ENCODE measurements at places on chromosomes 16 and 17.
A peak's percentile ranks its signal among the peaks of the same experiment; 100 is the strongest.

DNA sequence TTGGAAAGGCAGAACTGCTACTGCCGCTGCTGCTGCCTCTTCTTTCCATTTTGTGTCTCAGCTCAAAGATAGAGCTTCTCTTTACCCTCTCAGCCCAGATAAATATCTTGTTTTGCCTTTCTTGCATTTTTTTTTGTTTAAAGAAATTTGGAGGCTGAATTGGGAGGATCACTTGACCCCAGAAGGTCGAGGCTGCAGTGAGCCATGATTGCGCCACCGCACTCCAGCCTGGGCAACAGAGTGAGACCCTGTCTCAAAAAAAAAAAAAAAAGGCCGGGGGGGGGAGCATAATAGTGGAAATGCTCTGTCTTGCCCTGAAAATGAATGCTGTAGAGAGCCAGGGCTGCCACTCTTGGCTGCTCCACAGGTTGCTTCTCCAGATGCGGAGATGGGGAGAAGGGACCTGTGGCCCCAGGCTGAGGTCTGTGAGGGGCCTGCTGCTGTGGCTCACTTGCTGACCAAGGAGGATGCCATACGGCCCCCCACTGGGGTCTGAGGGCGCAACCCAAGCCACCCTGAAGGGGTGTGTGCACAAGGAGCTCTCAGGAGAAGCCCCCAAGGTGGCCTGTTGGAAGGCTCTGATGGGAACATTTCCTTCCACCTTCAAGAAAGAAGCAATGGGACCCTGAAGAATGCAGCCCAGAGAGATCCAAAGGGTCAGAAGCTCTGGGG lies 21.5 kb upstream of the G6PC1 start:
- no peaks in the 10 kb centered on the region for H3K4me1 ChIP-seq
- no peaks in the 10 kb centered on the region for H3K27me3 ChIP-seq
- no peaks in the 10 kb centered on the region for H3K36me3 ChIP-seq
- no peak for DNase-seq
- no peak overlapping the region for H3K4me3 ChIP-seq

DNA sequence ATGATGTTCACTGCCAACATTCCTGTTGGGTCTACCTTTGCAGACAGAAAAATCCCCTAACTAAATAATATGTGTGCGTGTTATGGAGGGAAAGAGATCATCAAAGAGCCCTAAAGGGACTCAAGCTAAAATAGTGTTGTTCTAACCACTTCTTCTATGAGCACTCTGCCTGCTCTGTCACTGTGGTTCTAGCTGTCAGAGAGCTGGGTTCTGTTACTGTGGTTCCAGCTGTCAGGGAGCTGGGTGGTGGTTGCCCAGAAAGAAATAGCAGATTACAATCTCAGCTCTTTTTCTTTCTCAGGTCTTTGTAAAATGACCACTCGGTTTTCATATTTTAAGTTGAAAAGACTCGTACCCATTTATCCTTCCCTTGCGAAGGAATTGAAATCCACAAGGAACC lies 176.3 kb downstream of the HS3ST3A1 start:
- no peaks in the 10 kb centered on the region for H3K27me3 ChIP-seq
- H3K4me3 ChIP-seq, result no peak overlapping the region
- DNase-seq, result no peak
- no peaks in the 10 kb centered on the region for H3K36me3 ChIP-seq
- no peak overlapping the region for H3K27ac ChIP-seq

- H3K27ac ChIP-seq, result no peak overlapping the region
- no peak overlapping the region for H3K4me3 ChIP-seq
- H3K4me1 ChIP-seq, result no peaks in the 10 kb centered on the region
- H3K36me3 ChIP-seq, result no peaks in the 10 kb centered on the region
- no peaks in the 10 kb centered on the region for H3K27me3 ChIP-seq
- DNase-seq, result no peak
Observed at GRCh38 chr16:53417011-53417410, 17.3 kb upstream of the RBL2 start.

DNA sequence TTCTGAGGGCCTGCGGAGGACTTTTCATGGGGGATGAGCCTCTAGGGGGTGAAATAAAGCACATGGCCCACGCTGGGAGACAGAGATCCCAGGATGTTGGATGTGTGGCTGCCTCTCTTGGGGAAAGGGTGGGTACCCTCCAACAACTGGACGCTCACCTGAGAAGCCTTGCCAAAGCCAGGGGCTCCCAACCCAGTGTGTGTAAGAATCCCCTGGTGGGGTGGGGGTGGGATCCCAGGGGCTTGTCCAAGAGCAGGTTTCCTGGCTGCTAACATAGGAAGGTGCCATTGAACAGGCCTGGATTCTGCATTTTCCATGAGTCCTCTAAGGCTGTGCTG lies 587 bp downstream of the SNX20 start:
- no peaks in the 10 kb centered on the region for H3K36me3 ChIP-seq
- H3K27me3 ChIP-seq, result no peaks in the 10 kb centered on the region
- H3K4me1 ChIP-seq, result no peaks in the 10 kb centered on the region
- no peak overlapping the region for H3K4me3 ChIP-seq
- no peak overlapping the region for H3K27ac ChIP-seq
- no peak for DNase-seq

- no peak overlapping the region for H3K4me3 ChIP-seq
- DNase-seq, result no peak
- H3K27me3 ChIP-seq, result no peaks in the 10 kb centered on the region
- H3K27ac ChIP-seq, result no peak overlapping the region
- H3K36me3 ChIP-seq, result no peaks in the 10 kb centered on the region
- peaks cover 3% of the 10 kb centered on the region for H3K4me1 ChIP-seq
Observed at GRCh38 chr17:66514227-66514806, 211.9 kb downstream of the PRKCA start.

DNA sequence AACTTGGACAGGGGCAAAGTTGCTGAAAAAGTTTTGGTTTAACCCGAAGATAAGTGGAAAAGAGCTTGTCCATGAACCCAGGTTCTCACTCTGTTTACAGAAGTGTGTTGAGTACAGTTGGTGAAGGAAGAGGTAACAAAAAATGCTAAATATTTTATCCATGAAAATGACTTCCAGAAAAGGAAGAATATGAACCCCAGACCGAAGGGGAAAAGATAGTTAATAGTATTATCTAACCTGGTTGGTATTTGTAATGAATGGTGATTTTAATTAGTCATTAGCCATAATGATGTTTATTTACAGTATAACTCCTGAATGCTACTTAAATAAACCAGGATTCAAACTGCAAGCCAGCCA lies 574 bp upstream of the TMEM106A start:
- no peak for DNase-seq
- no peaks in the 10 kb centered on the region for H3K36me3 ChIP-seq
- H3K4me1 ChIP-seq, result peaks cover 6% of the 10 kb centered on the region
- H3K27ac ChIP-seq, result no peak overlapping the region
- no peaks in the 10 kb centered on the region for H3K27me3 ChIP-seq

GRCh38 chr16:11088074-11088730 lies 143.8 kb downstream of the CLEC16A start:
- no peak overlapping the region for H3K4me3 ChIP-seq
- H3K36me3 ChIP-seq, result no peaks in the 10 kb centered on the region
- H3K27me3 ChIP-seq, result no peaks in the 10 kb centered on the region

GRCh38 chr17:44831371-44831770 lies 1.3 kb upstream of the GJC1 start:
- H3K4me1 ChIP-seq, result peaks cover 10% of the 10 kb centered on the region
- peaks cover 45% of the 10 kb centered on the region for H3K27me3 ChIP-seq
- H3K27ac ChIP-seq, result no peak overlapping the region
- H3K36me3 ChIP-seq, result no peaks in the 10 kb centered on the region
- no peak for DNase-seq

DNA sequence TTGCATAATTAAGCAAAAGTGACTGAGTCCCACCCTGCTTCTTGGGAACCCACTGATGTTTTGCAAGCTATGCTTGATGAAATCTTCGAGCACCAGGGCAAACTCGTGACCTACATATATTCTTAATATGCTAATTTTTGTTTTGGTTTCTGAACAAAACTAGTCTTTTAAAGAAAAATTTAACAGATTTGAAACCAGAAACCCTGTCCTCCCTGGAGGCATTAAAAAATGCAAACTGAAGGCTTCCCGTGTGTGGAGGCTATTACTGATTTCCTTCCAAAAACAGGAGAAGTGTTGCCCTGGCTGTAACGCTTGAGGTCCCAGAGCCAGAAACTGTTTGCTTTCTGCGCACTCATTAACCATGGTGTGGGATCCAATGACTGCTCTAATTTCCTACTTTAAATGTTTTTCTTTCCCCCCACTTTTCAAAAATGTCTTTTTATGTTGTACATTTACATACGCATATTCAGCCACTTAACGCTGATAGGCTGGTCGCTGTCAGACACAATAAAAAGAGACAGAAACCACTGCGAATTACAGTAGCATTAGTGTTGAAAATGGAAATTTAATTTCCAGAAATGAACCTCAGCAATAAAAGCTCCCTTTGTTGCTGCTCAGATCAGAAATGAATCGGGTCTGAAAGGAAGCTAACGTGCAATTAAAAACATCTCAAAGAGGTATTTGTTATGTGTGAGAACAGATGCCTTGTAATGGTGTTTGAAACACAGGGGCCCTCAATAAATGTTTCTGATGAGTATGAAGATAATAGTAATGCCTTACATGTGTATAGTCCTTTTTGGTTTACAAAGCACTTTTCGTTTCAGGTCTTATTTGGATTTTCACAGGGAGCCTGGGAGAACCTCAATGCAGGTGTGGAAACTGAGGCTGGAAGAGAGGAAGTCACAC lies 39.9 kb upstream of the IRX6 start:
- no peaks in the 10 kb centered on the region for H3K36me3 ChIP-seq
- no peak overlapping the region for H3K4me3 ChIP-seq
- no peaks in the 10 kb centered on the region for H3K27me3 ChIP-seq
- no peak for DNase-seq

- no peak overlapping the region for H3K4me3 ChIP-seq
- peak; percentile 73 for DNase-seq
- H3K36me3 ChIP-seq, result no peaks in the 10 kb centered on the region
- no peaks in the 10 kb centered on the region for H3K4me1 ChIP-seq
- no peak overlapping the region for H3K27ac ChIP-seq
Observed at GRCh38 chr17:1197781-1198490, 18.2 kb upstream of the ABR start.

GRCh38 chr17:411421-412120 lies 59.0 kb upstream of the RPH3AL start:
- DNase-seq, result peak; percentile 31
- H3K36me3 ChIP-seq, result no peaks in the 10 kb centered on the region
- H3K27me3 ChIP-seq, result no peaks in the 10 kb centered on the region
- H3K4me1 ChIP-seq, result peaks cover 26% of the 10 kb centered on the region

DNA sequence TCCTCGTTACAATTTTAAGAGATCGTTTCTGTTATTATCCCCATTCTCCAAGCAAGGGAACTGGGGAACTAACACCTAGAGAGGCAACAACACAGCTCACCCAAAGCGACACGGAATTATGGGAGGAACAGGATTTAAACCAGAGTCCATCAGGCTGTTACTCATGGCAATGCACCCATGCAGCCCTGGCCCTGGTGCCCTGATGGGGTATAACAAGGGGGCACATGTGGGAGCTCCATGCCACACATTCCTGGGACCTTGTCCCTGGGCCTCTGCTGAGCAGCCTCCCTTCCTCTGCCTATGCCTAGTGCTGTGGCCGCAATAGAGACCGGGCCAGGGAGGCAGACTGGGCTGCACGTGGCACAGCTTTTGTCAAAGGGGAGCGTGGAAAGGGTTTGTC lies 13.3 kb upstream of the RCVRN start:
- H3K4me3 ChIP-seq, result no peak overlapping the region
- DNase-seq, result no peak
- H3K4me1 ChIP-seq, result no peaks in the 10 kb centered on the region
- no peaks in the 10 kb centered on the region for H3K27me3 ChIP-seq
- no peaks in the 10 kb centered on the region for H3K36me3 ChIP-seq

GRCh38 chr17:80859002-80859941 lies 132.4 kb upstream of the CHMP6 start:
- no peak overlapping the region for H3K27ac ChIP-seq
- H3K27me3 ChIP-seq, result no peaks in the 10 kb centered on the region
- H3K36me3 ChIP-seq, result no peaks in the 10 kb centered on the region

- no peak for DNase-seq
- peaks cover under 1% of the 10 kb centered on the region for H3K36me3 ChIP-seq
- no peaks in the 10 kb centered on the region for H3K27me3 ChIP-seq
- H3K4me3 ChIP-seq, result no peak overlapping the region
- H3K4me1 ChIP-seq, result peaks cover 34% of the 10 kb centered on the region
Observed at GRCh38 chr16:1968146-1968953, 1.7 kb downstream of the RNF151 start.

All from adrenal gland (tissue), 19 donors.